NCI-H187 treated with DMSO at 0.1 percent for 48 hours (cell line): ENCODE measurements at places on chromosomes 4 and X.
A peak's percentile ranks its signal among the peaks of the same experiment; 100 is the strongest.

DNA sequence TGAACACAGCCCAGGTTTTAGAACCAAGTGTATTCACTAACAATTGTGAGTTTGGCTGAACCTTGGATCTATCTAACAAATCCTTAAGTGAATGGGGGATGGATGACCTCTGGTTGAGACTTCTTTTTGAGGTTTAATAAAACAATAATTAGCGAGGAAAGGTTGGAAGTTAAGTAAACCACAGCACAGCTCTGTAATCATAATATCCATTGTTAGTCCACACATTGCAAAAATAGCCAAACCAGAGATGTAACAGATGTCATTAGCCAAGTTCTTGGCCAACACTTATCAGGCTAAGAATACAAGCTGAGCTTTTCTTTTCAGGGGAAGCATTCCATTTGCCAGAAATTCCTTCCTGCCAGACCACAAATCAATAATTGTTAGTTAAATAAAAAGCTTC lies 59.1 kb downstream of the FREM3 start:
- no peak for DNase-seq

GRCh38 chrX:9416562-9417348 lies 48.1 kb upstream of the TBL1X start:
- DNase-seq: no peak

DNA sequence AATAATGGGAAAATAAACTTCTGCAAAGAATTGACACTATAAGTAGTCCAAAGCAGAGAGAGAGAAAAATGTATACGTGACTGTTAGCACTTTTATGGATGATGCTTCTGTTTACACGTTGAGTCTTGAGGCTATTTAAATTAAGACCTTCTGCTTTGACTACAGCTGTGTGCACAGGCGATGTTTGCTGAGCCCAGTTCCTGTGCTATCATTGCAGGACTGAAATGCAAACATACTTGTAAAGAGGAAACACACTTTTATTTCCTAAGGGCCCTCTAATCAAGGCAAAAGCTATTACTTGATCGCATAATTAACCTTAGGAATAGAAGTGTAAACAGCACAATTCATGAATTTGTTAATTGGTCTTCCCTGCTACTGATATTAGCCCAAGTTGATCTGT lies 226.9 kb downstream of the FBXW7 start:
- no peak for DNase-seq

- no peak for DNase-seq
Measured at GRCh38 chr4:105426187-105426897, 47.5 kb downstream of the PPA2 start.

DNA sequence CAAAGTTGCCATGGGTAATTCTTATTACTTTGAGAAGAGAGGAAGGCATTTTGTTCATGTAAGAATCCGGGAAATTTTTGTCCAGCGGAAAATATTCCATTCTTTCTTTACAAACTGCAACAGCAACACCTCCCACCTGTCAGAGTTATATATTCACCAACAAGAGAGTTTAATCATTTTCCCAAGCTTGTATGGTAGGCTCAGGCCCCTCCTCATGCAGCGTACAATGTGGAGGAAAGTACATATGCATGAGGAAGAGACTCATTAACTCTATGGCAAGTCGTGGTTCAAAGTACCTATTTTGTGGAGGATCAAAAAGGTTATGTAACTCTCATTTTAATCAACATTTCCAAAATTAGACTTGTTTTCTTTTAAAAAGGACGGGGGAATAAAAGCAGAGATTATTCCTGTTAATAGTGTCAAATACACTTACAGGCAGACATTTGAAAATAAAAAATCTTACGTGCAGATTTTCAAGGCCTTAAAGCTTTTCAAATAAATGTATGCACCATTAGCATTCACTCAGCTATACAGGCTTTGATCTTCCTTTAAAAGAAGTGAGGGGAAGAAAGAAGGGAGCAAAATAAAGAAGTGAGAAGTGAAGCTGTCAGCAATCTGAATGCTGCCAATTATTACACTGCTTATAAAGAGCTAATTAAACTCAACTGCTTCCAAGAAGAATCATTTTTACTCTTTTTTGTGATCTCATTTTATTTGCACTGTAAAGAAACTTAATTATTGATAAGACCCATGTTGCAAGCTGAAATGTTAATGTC lies 204.8 kb downstream of the FAT4 start:
- no peak for DNase-seq

- no peak for DNase-seq
Measured at GRCh38 chrX:18410038-18410437, 15.4 kb upstream of the CDKL5 start.

DNA sequence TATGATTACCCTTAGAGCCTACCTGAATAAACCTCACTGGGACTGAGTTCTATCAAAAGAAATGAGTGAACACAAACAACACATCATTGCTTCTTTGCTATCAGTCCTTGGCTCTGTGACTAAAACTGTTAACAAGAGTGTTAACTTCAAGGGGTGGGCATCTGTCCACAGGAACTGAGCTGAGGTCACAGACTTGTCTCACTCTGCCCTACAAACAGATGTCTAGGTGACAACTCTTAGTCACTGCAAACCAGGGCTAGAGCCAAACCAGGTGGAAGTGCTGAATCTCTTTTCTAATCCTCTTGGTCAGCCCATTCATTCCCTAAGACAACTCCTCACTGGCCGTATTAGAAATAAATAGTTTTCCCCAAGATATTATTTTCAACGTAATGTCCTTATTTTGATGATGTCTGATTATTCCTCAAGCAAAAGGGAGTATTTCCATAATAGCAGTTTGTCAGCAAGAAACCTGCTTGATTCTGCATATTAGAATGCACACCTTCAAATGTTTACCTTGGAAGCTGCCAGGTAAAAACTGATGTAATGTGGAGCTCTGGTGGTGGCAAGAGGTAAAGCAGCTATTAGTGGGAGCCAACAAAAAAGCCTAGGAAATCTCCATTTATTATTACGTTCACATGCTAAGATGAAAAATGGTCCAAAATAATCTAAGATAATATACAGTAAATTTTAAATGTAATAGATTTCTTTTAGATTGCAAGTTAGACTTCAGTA lies 4.0 kb downstream of the COL25A1 start:
- DNase-seq: no peak

DNA sequence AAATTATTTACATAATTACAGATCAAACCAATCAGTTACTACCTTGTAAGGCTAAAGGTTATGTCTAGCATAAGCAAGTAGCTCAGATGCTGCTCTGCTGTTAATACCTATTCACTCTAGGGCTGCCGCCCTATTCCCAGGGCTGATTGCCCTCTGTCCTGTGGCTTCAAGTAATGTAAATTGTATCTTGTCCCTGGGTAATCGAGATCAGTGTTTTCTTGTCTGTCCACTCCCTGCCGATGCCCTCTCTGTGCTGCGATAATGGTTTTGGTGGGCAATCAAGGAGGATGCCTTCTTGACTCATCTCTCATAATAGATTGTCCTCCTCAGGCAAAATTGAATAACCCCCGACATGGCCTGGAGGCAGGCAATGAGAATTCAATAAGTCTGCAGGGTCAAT lies 641.0 kb upstream of the PITX2 start:
- DNase-seq: no peak

- DNase-seq: no peak
Measured at GRCh38 chrX:24355095-24355494, 5.3 kb upstream of the SUPT20HL1 start.

DNA sequence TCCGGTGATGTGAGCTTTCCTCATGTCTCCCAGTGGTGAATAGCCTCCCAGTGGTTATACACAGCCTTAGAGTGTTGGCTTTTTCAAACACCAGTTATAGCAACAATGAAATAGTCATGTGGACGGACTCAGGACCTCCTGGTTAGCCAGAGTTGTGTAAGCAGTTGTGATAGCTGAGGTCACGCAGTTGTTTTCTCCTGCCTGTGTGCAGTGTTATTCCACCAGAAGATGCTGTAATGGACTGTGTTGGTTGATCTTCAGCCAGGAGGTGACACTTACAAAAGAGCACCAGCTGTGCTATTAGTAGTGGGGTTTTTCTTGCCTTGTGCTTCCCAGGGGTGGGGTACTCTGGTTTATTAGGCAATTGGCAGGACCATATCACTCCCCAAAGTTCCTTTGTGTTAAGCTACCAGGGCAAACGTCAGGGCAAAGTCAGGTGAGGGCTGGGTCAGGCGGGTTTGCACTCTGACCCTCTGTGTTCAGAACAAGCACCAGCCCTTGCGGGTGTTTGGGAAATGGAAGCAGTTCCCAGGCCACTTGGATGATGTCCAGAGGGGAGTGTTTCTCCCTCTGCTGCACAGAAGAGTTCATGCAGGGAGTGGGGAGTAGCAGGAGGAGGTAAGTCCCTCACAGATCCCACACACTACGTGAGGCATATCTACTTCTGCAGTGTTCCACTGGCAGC lies 252.6 kb downstream of the TMEM47 start:
- DNase-seq: no peak

GRCh38 chr4:74531963-74532794 lies 87.2 kb downstream of the AREG start:
- DNase-seq: peak; percentile 27

- DNase-seq: no peak
Measured at GRCh38 chrX:41314881-41315280, 19.1 kb upstream of the DDX3X start.

- DNase-seq: no peak
Measured at GRCh38 chr4:77711469-77711868, 105.8 kb downstream of the CXCL13 start.
